ENCODE measurements at places on chromosomes 16 and 17. TPM values are rescaled to one million over a fixed set of nuclear protein-coding genes. Genes with fewer than 3 reads are reported as not detected.

DNA sequence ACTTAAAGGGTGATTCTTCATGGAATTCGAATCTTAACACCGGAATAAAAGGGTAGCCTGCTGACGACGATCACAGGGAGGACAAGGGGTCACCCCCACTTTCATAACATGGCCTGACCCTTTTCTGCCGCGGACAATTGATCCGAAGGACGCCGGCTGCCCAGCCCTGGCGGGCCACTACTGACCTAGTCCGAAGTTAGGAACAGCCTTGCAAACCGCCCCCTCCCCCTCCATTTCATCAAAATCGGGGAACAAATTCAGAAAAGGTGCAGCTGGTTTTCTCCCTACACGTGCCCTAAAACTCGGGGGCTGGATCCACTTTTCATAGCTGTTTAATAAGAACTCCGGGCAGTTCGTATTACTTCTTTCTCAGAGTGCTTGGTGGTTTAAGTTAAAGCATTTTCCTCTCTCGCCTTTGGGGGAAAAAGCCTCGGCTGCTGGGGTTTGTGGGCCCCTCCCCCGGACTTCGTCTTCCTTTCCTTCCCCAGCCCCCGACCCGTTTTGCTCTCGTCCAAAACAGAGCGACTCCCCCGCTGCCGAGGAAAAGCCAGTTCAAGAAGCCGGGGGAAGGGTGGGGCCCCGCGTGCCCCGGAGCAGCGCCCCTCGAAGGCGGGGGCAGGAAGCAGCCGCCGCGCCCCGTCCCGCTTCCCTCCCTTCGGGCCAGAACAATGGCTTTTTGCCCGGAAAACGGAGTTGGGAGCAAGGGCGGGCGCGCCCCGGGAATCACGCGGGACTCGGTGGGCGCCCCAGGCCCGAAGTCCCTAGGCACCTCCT, 641 bp upstream of the CBX2 start:
- peak; percentile 64 for DNase-seq

DNA sequence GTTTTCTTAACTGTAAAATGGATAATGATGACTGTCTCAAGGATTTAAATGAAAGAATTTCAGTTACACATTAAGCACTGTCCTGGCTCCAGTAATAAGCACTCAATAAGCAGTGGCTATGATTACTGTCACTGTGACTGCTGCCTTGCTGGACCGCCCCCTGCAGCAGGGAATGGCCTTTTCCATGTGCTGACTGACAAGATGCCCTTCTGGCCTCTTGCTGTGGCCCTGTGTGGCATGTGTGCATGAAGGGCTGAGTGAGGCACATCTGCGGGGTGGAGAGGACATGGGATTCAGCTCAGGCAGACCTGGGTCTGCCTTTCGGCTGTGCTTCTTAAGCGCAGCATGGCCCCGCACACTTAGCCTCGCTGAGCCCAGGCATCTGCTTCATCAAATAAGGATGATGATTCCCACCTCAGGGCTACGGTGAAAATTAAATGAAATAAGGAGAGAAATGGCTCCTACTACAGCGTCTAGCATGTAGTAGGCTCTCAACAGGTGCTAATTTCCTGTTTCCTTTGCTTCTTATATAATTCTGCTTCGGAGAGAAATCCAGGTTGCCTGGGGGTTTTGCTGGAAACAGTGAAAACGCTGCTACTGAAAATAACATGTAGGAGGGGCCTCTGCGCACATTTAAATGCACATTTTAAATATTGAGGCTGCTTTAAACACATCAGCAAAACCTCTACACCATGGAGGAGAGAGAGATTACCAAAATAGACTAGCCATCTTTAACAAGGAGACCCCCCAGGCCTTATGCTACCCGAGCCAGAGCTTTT, 183.9 kb downstream of the PARN start:
- no peak for DNase-seq

GRCh38 chr17:9233271-9233599, 211.9 kb downstream of the NTN1 start:
- DNase-seq, result no peak

DNA sequence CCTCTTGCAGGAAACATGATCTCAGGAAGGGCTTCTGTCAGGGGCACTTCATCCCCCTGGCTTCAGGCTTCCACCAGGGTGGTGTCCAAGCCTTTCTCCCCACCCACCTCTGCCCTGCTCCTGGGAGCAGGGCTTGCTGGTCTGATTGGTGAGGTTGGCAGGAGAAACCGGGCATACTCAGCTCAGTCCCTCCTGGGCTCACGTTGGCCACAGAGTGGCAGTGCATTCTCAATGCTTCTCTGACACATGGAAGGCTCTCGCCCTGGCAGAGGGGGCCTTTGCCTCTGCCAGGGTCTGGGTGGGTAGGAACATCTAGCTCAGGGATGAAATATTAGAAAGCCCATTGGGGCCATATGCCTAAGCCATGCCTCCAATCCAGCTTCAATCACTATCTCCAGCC, 142.8 kb downstream of the AXIN2 start:
- no peak for DNase-seq

DNA sequence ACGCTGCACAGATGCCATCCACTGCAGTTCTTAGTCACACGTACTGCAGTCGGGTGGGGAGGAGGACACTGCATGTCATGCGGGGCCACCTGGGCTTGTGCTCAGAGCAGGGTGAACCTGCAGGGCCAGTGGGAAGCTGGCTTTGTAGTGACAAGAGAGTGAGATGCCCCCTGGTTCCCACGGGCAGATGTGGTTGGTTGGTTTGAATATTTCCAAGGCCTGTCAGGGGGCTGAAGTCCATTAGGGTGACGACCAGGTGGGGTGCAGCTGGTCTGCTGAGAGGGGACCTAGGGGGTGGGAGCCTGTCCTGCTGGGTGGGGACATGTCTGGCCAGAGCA, 14.3 kb downstream of the ZNF213 start:
- no peak for DNase-seq

DNA sequence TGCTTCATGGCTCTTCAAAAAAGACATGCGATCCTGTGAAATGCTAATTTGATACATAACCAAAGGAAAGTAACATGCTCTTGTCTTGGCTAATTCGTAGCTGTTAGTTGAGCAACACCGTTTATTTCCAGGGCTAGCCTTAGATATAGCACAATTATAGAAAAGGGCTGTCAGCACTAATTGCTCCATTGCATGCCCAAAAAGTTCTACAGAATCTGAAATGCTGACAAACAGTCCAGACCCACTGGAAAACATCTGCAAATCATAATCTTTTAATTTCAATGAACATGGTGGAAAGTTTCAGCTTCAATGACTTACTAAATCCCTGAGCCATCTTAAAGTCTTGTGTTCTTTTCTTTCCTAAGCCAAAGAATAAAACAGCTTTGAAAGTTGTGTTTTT, 42.9 kb upstream of the NUDT7 start:
- no peak for DNase-seq

HBQ1 gene
- total RNA-seq, result not detected

ZG16B gene
- not detected for total RNA-seq

CACNA1H gene
- 0.11 TPM for total RNA-seq

CCL16 gene
- total RNA-seq, result not detected
